ENCODE measurements at places on chromosomes 4 and X. TPM values are rescaled to one million over a fixed set of nuclear protein-coding genes. Genes with fewer than 3 reads are reported as not detected.

GRCh38 chr4:73918058-73918457 is 48.9 kb downstream of the CXCL1 start:
- no peaks in the 10 kb centered on the region for H3K27me3 ChIP-seq
- H3K4me1 ChIP-seq = peaks cover 2% of the 10 kb centered on the region
- no peak overlapping the region for H3K4me3 ChIP-seq
- H3K27ac ChIP-seq = peak overlapping the region; percentile 34
- no peak for DNase-seq

GRCh38 chr4:42786350-42787078 is 106.0 kb upstream of the GRXCR1 start:
- no peak for DNase-seq
- H3K4me1 ChIP-seq = no peaks in the 10 kb centered on the region
- H3K27me3 ChIP-seq = no peaks in the 10 kb centered on the region

DNA sequence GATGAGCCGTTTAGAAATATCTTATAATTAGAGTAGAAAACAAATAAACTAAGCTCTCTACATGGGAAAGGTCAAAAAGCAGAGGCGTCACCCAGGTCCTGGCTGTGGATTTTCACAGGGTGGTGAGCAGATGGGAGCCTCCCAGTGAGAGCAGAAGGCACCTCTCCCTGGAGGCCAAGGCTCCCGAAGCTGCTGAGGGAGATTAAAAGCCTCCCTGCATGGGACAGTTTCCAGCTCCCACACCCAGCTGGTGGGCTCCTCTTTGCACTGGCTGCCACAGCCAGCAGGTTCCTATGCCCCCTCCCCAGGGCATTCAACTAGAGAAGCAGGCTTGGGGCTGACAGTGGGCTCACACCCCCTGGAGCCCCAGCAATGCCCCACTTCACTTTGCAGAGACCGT is 55.2 kb upstream of the TBC1D9 start:
- H3K27me3 ChIP-seq = no peaks in the 10 kb centered on the region
- no peak for DNase-seq
- no peak overlapping the region for H3K27ac ChIP-seq
- H3K36me3 ChIP-seq = no peaks in the 10 kb centered on the region

- H3K27ac ChIP-seq = no peak overlapping the region
- H3K27me3 ChIP-seq = no peaks in the 10 kb centered on the region
- no peak for DNase-seq
- H3K36me3 ChIP-seq = no peaks in the 10 kb centered on the region
Observed at GRCh38 chrX:143873343-143873742, 10.5 kb upstream of the UBE2NL start.

- H3K4me1 ChIP-seq = peaks cover 41% of the 10 kb centered on the region
- no peak overlapping the region for H3K27ac ChIP-seq
- no peak for DNase-seq
- H3K4me3 ChIP-seq = no peak overlapping the region
- H3K36me3 ChIP-seq = peaks cover 13% of the 10 kb centered on the region
Observed at GRCh38 chr4:184653650-184654049, 4.1 kb downstream of the PRIMPOL start.

- no peaks in the 10 kb centered on the region for H3K36me3 ChIP-seq
- H3K27me3 ChIP-seq = no peaks in the 10 kb centered on the region
- DNase-seq = no peak
- H3K4me1 ChIP-seq = no peaks in the 10 kb centered on the region
Observed at GRCh38 chr4:72340803-72341431, 228.1 kb downstream of the ADAMTS3 start.

GRCh38 chrX:16739574-16739973 is 20.2 kb downstream of the SYAP1 start:
- H3K27ac ChIP-seq = no peak overlapping the region
- no peak for DNase-seq
- H3K27me3 ChIP-seq = no peaks in the 10 kb centered on the region
- H3K36me3 ChIP-seq = peaks cover 67% of the 10 kb centered on the region
- H3K4me3 ChIP-seq = no peak overlapping the region
- no peaks in the 10 kb centered on the region for H3K4me1 ChIP-seq

DNA sequence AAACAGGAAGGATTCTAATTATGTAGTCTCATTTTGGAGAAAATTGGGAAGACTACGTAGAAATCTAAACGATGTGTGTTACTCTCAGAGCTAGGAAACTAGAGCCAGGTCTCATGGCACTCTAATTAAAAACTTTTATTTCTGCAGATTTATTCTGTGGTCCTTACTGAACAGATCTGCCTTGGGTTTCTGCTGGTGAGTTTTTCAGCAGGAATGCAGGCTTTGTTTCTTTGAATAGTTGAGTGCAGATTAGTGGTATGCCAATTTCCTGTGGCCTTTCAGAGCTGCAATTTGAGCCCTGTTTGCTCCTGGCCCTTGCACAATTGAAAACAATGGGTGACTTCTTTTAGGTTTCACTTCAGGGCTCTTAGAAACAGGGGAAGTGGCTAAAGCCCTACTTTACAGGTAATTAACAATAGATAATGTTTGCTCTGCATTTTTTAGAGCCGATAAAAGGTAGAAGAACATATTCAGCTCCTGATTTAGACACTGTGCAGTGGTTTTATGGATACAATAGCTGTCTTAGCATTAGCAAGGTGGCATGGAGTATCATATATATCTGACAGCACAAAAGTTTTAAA is 21.8 kb downstream of the SPRY1 start:
- no peak for DNase-seq
- no peaks in the 10 kb centered on the region for H3K36me3 ChIP-seq
- H3K27me3 ChIP-seq = no peaks in the 10 kb centered on the region
- H3K27ac ChIP-seq = no peak overlapping the region
- no peak overlapping the region for H3K4me3 ChIP-seq
- peaks cover 6% of the 10 kb centered on the region for H3K4me1 ChIP-seq

- no peak overlapping the region for H3K27ac ChIP-seq
- no peaks in the 10 kb centered on the region for H3K36me3 ChIP-seq
- no peak overlapping the region for H3K4me3 ChIP-seq
- no peaks in the 10 kb centered on the region for H3K4me1 ChIP-seq
- H3K27me3 ChIP-seq = peaks cover 8% of the 10 kb centered on the region
Observed at GRCh38 chrX:100864657-100865391, 9.3 kb downstream of the NOX1 start.

CD38 gene
- 92.9 TPM for total RNA-seq

CYP2U1 gene
- total RNA-seq = 12.7 TPM

PCDH10 gene
- total RNA-seq = not detected

CFP gene
- total RNA-seq = 136 TPM

STATH gene
- total RNA-seq = not detected
